ENCODE measurements at places on chromosomes 5 and 9.

- no peak for DNase-seq
Observed at GRCh38 chr5:9817819-9818218, 187.7 kb upstream of the TAS2R1 start.

- DNase-seq = no peak
Observed at GRCh38 chr5:153206361-153206760, 284.1 kb upstream of the GRIA1 start.

- DNase-seq = no peak
Observed at GRCh38 chr9:10014889-10015288, 597.9 kb downstream of the PTPRD start.

DNA sequence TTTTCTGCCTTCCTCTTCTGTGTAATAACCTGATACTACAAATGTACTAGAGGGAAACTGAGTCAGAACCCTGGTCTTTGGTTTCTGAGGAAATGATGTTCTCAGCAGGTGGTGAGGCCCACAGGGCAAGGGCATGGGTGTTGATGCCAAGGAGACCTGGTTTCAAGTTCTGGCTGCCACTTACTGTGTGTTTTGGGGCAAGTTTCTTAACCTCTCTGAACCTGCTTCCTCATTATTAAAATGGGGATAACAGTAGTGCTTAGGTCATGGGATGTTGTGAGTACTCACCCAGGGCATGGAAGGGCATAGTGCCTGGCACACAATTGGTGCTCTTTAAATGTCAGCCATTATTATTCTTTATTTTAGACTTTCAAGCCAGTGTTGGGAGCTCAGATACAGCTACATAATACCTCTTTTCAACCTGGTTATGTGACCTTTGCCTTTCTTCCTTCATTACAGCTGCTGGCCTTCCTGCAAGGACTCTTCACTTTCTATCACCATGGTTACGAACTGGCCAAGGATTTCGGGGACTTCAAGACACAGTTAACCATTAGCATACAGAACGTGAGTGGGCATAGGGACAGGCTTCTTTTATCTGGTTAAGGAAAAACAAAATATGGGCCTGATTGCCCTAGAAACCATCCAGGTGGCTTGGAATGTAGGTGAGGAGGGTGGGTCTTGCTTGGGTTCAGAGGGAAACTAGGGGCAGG, 131.5 kb downstream of the ARHGAP26 start:
- no peak for DNase-seq

DNA sequence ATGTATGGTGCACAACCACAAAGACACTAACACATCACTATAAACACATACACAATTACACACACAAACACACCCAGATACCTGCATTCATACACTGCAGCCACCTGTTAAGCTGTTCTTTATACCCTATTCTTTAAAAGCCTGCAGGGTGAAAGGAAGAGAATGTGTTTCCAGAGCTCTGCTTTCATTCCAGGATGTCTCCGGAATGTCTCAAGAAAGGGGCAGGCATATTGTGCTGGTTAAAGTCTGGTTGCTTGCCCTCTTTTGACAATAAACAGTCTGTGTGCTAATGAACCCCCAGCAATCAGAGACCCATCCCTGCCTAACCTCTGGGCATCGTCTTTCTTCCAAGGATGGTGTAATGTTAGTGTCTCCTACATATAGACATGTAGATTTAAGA, 181.6 kb downstream of the EPB41L4A start:
- DNase-seq = peak; percentile 64

DNA sequence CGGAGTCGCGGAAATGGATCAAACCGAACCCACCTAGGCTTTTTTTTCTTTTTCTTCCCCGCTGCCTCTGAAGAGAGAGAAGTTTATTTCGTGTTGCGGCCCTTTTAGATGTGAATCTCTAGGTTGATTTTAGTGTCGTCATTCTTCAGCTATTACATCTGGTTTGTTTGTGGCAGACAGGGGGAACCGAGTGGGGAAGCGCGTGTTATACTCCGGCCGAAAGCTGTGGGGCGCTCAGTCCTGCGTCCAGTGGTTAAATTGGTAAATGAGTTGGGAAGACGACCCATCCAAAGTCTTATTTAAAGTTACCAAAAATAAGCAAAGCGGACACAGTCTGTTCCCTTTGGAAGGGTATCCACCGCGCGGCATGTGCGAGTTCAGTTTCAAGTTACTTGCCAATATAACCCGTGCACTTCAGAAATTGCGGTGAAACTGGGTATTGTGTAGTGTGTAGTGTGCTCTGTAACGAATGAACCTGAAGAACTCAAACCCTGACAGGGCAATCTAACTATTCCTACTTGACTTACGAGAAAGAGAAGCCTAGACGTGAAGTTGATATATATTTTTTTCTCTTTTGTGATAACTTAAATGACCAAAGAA, 1.3 kb downstream of the MAN2A1 start:
- peak; percentile 77 for DNase-seq

DNA sequence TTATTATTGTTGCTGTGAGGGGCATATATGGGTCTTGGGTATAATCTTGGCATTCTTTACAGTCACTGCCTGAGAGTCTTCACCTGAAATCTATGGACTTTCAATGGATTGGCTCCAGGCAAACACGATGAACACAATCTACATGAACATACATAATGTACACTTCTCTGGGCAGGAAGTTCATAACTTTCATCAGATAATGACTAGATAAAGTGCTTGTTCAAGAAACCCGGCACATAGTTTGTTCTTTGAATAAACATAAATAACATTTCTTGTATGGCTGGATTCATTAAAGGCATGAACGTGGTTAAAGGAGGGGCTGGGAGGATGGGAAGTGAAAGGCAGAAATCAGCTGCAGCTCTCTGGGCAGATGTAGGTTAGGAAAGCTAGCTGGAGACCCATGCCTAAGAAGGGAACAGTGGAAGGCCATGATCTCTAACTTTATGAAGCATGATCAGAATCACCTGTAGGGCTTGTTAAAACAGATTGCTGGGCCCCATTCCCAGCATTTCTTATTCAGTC, 306.9 kb upstream of the EFNA5 start:
- DNase-seq = no peak

GRCh38 chr9:19754921-19755320, 33.9 kb downstream of the SLC24A2 start:
- DNase-seq = no peak

- no peak for DNase-seq
Observed at GRCh38 chr5:6465831-6466790, 17.5 kb downstream of the UBE2QL1 start.

GRCh38 chr9:83247732-83248131, 184.8 kb upstream of the RASEF start:
- DNase-seq = no peak

DNA sequence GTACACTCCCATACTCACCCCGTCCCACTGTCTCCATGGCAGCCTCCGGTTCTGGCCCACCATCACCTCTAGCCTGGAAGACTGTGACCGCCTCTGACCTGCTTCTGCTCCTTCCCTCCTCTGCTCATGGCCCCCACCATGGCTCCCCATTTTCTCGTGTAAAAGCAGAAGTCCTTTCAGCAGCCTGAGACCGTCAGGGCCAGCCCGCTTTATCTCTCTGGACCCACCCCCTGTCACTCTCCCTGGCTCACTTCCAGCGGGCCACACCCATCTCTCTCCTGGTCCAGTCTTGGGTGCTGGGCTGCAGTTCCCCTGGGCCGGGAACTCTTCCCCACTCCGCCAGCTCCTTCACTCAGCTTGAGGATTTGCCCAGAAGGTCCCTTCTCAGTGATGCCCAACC, 96.0 kb upstream of the RUFY1 start:
- DNase-seq = no peak

DNA sequence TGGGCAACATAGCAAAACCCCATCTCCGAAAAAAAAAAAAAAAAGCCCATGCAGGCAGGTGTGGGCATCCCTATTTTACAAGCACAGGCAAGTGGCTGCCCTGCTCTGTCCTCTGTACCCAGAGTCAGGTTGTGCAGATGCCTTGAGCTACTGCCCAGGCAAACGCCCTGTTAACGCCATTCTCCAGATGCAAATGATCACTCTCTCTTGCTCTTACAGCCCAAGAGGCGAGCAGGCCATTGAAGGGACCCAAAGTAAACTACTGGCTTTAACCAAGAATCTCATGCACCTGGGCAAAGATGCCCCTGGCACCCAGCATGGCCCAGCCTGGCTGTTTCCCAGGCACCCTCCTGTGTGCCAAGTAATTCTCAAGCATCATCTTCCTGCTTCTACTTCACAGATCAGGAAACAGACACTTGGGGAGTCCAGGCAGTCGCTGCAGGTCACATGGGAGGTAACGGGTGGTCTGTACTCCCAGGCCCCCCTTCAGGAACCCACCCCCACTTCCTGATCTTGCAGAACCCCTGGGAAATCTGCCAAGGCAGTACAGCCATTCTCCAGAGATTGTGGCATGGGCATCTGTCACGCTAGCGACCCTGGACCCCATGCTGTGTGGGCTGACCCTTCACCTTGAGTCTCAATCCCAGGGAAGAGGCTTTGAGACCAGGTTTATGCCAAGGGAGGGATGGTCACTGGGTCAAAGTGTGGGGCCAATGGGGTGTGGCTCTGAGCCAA, 14.2 kb downstream of the EEIG1 start:
- DNase-seq = no peak

DNA sequence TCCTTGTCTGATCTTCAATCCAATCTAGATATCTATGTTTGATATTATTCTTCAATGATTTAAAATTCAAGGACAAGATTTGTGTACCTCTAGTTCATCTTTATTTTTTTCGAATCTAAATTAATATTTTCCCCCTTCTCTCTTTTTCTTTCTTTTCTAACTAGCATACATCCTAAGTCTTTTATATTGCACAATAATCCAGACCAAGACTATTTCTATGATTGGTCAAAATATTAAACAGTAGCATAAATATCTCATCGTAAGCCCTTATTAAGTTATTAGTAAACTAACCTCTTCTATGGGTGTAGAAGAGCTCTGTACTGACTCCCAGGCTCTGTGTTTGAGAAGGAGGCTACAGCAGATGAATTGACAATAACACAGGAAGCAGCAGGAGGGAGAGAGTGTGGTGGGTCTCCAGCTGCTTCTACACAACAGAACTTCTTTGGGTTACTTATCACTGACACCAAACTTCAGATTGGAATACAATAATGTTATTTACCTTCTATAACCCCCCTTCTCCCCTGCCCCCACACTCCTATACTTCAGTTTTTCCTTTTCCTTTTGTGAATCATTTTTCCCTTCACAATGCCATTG, 11.9 kb upstream of the PLCXD3 start:
- no peak for DNase-seq

- DNase-seq = peak; percentile 4
Observed at GRCh38 chr5:135245521-135246499, 153.2 kb downstream of the MACROH2A1 start.

GRCh38 chr5:139251695-139252288, 41.7 kb upstream of the MATR3 start:
- DNase-seq = no peak

DNA sequence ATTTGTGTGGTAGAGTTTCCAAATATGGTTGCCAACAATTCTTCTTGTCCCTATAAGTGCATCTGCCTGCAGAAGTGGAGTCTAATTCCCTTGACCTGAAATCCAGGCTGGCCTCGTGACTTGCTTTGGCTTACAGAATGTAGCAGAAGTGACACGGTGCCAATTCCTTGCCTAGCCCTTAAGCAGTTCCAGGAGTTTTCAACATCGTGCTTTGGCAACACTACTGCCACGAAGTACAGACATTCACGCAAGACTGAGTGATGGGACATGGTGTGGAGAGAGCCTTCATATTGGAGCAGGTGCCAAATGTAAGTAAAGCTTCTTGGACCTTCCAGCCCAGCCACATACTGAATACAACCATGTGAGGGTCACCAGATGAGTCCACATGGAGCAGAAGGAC, 92.9 kb upstream of the NEK6 start:
- no peak for DNase-seq

DNA sequence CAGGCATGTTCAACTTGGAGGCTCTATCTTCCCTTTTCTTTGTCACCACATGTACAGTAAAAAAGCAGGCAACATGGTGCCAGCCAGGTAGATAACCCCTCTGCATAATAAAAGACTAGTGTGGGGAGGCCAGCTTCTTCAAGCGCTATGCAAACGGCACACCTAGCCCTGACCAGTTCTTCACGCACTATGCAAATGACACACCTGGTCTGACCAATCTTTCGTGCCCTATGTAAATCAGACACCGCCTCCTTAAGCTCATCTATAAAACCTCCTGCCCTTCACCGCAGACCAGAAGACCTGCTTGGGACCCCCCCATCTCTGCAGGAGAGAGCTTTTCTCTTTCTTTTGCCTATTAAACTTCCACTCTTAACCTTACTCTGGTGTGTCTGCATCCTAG, 28.1 kb upstream of the UGCG start:
- peak; percentile 72 for DNase-seq

DNA sequence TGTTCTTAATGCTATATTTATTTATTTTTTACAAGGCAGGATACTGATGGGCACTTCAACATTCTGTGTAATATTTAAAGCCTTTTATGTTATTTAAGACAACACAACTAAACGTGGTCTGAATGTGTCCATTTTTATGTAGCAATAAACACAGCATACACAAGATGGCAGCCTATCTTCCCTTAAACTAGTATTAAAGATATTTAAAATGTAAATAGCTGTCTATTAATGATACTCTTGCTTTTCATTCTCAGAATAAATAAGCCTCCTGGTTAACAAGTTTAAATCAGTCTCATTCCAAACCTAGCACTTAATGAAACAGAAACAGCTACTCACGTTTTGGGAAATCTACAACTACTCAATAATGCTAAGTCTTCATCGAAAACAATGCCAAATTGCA, 315.7 kb downstream of the MCTP1 start:
- DNase-seq = no peak

DNA sequence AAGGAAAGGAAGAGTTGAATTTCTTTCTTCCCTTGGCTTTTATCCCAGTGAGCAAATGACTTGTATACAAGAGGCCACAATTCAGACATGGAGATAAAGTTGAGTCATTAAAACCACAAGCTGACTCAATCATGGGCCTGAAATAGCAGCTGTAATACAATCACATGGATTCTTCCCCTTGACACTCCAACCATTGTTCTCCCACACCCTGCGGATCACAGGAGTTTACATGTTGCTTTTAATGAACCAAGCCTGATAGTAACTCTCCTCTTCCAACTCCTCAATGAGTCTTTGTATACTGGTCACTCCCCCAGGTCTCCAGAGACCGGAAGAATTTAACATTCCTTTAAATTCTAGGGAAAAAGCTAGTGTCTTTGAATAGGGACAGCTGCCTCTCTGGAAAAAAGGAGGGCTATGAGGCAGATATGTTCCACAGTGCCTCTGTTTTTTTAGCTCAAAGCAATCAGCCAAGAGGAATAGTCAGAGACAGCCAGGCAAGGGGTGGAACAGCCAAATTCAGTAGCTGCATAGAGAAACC, 32.4 kb downstream of the PCDHGC5 start:
- no peak for DNase-seq

GRCh38 chr9:2340046-2340760, 281.4 kb upstream of the VLDLR start:
- no peak for DNase-seq

Measured in ELF-1 (cell line).